ENCODE measurements at places on chromosomes 2 and 18.

- no peak for DNase-seq
Observed at GRCh38 chr2:143965493-143966164, 554.3 kb downstream of the ZEB2 start.

DNA sequence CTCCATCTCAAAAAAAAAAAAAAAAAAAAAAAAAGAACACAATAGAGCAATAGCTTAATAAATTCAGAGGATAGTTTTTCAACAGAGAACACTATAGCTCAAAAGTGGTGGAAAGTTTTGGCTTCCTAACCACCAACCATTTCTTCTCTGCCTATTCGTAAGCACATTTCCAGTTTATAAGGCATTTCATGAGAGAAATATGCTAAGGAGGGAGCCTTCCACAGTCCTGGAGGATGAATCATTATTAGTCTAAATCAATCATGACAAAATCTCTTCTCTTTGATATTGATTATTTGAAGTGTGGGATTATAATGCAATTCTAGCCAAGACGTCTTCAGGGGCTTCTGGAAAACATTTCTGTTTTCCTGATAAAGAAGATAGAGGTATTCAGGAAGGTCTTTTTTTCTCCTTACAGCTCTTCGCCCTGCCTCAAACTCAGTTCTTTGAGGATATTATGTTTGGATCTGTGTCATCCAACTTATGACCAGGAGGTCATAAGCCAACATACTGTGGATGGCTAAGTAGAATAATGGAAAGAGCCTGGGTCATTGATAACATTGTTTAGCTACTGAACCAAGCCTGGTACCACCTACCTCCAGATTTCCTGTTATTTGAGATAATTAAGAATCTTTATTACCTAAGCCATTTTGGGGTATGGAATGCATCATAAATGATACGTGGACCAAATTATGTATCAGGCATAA is 207.3 kb downstream of the TRIB2 start:
- DNase-seq: no peak

- no peak for DNase-seq
Observed at GRCh38 chr2:202186641-202187202, 51.7 kb downstream of the SUMO1 start.

- no peak for DNase-seq
Observed at GRCh38 chr2:108309903-108310302, 21.2 kb downstream of the SULT1C2 start.

DNA sequence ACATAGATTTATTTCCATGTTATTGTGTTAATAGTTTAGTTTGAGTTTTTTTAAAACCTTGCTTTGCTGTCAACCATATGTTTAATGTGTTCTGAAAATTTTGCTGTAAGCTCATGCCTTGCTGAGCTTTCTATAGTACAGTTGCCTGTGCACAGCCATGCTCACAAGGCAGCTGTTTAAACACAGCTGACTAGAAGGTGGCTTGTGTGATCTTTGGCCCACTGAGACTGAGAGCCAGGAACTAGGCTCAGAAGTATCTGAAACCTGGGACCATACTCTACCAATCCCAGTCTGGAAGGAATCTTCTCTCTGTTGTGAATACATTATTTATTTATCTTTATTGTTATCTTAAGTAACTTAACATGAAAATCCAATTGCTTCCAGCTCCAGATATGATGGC is 350.5 kb downstream of the KIAA1328 start:
- no peak for DNase-seq

GRCh38 chr2:100554798-100555407 is 7.9 kb upstream of the PDCL3 start:
- no peak for DNase-seq

DNA sequence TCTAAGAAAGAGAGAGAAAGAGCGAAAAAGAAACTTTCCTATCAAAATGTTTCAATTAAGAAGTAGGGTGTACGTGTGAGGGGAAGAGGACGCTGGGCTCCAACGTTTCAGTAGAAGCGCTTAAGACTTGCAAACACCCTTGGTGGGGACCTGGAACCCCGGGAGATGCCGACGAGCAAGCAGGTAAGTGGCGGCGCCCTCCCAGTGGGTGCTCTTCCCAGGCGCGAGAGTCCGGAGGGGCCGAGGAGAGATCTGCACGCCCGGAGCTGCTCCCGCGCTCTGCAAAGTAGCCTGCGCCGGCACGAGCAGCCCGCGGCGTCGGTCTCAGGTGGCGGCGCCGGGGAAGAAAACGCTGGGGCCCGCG is 678 bp upstream of the OTX1 start:
- DNase-seq: no peak

GRCh38 chr2:240210198-240210965 is 69.9 kb upstream of the OTOS start:
- DNase-seq: no peak

DNA sequence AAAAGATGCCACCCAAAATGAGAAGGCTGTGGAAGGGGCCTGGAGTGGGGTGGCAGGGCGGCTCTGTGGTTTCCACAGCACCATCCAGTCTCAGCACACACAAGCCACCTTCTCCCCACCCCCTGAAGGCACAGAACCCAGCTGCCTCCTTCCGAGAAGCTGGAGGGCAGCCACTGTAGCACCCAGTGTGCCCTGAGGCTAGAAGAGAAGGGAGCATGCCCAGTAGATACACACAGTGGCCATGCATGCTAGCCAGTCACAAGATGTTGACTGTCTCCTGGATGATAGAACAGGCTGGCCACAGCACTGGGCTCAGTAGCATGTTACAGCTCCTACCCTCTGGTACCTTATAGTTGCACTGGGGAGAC is 148.9 kb upstream of the EPAS1 start:
- no peak for DNase-seq

- no peak for DNase-seq
Observed at GRCh38 chr18:12989397-12990122, 1.6 kb upstream of the CEP192 start.

DNA sequence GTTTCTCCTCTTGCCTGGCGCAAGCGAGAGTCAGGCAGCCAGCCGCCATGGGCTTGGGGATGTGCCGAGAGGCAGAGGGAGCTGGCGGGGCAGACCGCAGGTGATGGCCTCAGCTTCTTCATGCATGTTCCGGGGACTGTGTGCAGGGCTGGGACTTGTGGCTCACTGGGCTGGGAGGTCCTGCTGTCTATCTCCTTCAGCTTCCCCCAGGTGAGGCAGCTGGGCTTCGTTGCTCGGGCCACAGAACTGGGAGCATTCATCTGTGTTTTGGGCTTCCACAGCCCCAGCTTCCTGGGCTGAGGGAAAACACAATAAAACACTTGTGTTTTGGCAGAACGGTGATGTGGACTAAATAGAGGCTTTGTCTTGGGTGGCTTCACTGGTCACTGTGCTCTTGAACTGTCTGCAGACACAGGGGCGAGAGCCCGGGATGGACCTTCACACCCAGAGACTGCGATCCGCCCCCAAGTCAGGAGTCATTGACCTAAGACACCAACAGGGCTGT is 93.5 kb downstream of the DYSF start:
- DNase-seq: no peak

DNA sequence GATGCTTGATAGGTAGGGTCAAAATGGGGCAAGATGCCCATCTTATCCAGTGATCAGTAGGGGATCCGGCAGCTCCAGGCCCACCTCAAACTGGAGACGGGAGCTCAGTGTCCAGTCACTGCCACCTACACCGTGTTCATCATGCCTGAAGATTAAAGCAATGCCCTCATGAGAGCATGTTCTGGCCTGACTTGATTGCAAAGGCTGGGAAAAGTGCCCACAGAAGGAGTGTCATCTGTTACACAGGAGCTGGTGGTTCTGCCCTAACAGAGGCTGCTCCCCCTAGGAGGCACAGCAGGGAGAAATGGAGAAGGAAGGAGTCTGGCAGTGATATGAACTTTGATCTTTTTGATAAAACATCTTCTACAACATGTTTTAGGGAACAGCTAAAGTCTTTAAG is 92.3 kb downstream of the CCBE1 start:
- no peak for DNase-seq

- DNase-seq: no peak
Observed at GRCh38 chr2:8215159-8215863, 466.5 kb upstream of the ID2 start.

- no peak for DNase-seq
Observed at GRCh38 chr2:133812826-133813617, 244.8 kb upstream of the NCKAP5 start.

GRCh38 chr18:58321986-58322385 is 278.0 kb downstream of the NEDD4L start:
- no peak for DNase-seq

GRCh38 chr2:228845162-228845925 is 425.7 kb downstream of the PID1 start:
- DNase-seq: no peak

DNA sequence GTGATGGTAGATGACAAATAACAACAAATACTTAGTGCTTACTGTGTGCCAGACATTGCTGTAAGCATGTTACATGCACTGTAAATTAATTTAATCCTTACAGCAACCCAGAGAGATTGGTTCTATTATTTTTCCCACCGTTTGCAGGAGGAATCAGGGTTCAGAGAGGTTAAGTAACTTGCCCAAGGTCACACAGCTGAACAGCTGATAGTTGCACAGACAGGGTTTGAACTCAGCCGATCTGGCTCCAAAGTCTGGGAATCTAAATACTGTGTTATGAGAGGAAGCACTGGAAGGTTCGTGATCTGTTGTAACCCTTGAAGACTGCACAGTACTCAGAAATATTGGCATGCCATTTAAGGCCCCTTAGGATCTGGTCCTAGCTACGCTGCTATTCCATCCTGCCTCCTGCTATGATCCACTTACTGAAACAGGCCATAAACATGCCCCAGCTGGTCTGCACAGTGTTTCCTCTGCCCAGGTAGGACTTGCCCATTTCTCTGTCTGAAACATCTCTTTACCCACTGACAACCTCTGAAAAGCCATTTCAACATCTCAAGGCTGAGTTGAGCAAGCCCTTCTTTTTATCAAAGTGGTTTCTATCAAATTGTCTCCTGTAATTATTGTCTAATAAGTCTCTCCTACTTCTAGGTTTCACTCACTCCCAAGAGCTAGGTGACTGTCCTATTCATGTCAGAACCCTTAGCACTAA is 40.4 kb upstream of the MRPL33 start:
- no peak for DNase-seq

DNA sequence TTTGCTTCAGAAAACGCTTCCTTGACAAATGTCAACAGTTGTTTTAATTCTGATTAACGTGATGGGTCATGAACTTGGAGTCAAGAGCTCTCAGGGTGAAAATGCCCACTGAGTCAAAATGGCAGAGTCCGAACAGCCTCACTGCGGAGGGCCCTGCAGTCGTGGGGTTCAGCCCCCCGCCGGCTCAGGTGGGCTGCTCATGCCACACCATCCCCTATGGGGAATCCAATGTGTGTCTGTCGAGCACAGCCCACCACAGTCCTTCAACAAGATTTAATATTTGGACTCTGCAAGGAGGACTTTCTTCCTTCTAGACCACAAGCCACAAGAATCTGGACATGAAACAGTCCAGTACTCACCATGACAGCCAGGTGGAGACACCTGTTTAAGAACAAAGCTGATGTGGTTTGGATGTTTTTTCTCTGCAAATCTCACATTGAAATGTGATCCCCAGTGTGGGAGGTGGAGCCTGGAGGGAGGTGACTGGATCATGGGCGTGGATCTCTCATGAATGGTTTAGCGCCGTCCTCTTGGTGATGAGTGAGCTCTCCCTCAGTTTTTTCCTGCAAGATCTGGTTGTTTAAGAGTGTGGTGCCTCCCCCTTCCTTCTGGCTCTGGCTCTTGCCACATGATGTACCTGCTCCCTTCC is 201.0 kb downstream of the NDUFA10 start:
- no peak for DNase-seq

DNA sequence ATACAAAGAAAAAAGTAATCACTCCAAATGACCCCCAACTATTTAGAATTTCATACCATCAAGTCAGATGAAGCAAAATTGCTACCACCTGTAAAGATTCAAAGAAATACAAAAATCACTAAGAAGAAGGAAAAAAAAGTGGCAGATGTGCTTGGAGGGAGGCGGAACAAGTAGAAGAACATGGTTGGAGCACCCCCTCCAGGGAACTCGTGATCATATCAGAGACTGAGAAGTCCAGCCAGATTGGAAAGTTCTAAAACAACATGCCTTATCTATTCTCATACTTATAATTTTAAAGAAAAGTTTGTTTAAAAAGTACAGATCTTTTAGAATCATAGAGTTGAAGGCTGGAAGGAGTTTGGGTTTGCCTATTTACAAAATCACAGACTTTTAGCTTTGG is 113.4 kb upstream of the CYP26B1 start:
- no peak for DNase-seq

DNA sequence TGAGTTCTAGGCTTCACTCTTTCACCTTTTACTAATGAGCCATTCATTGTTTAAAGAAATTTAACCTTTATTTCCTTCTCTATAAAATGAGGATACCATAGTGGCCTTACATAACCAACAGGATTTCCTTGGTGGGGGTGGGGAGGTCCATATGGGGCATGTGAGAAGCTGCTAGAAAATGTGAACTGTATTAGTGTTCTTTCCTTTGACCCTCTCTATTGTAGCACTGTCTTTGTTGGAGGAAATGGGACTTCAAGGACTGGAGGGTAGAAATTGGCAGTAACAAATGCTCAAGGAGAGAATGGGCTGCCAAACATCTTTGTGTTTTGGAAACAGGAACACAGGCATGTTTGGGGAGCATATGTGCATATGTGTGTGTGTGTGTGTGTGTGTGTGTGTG is 468.7 kb upstream of the ZEB2 start:
- DNase-seq: no peak

GRCh38 chr2:106138543-106139237 is 55.4 kb downstream of the UXS1 start:
- DNase-seq: no peak

DNA sequence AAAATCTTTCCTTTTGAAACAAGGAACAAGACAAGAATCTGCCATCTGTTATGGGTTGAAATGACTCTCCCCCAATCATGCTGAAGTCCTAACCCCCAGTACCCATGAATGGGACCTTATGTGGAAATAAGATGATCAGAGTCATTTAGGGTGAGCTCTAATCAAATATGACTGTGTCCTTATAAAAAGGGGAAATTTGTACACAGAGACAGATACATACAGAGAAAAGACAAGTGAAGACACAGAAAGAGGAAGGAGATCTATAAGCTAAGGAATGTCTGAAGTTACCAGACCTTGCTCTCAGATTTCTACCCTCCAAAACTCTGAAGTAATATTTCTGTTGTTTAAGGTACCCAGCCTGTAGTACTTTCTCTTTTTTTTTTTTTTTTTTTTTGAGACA is 15.7 kb downstream of the TGFBRAP1 start:
- DNase-seq: no peak

GRCh38 chr2:160492401-160493226 is 993 bp downstream of the RBMS1 start:
- peak; percentile 79 for DNase-seq

DNA sequence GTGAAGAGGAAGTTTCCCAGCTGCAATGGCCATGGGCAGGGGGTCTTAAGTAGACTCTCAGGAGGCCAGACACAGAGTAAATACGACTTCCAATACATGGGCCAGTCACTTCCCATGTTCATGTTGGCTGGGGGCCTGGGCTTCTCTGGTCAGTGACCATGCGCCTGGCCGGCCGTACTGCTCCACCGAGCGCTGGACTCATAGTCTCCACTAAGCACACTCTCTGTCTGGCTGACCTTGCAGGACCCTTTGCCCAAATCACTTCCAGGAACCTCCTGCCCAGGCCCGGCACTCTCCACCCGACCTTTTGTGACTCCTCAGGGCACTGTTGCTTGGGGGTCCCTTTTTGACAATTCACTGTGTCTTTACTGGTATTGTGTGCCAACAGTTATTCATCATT is 69.3 kb downstream of the SOWAHC start:
- no peak for DNase-seq

All from renal cortex interstitium (tissue), 15 donors.